Activated CD4-positive, alpha-beta T cell treated with anti-CD3 and anti-CD28 coated beads, Interleukin-2, amount 50 U/mL, for 16 hours (primary cell): ENCODE measurements at places on chromosomes 6 and 20.
A peak's percentile ranks its signal among the peaks of the same experiment; 100 is the strongest.

GRCh38 chr6:147618927-147619326 is 110.4 kb downstream of the SAMD5 start:
- no peak for DNase-seq

- DNase-seq: no peak
Observed at GRCh38 chr6:33235221-33235634, 26.9 kb downstream of the RING1 start.

DNA sequence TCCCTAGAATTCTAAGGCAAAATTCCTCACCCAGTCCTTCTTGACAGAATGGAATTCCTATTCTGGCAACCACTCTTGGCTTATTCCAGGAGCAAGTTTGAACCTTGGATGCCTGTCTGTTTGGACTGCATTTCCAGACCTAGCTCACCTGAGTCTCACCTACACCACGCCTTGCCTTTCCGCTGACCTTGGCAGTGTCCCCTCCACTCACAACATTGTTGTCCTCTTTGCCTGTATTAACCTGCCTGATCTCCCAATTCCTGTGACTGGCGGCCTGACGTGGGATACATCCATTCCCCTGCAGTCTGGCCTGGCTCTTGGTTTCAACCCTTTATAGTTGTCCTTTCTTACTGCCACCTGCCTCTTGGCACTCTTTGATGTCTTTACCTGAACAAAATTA is 281.4 kb upstream of the SOX4 start:
- no peak for DNase-seq

DNA sequence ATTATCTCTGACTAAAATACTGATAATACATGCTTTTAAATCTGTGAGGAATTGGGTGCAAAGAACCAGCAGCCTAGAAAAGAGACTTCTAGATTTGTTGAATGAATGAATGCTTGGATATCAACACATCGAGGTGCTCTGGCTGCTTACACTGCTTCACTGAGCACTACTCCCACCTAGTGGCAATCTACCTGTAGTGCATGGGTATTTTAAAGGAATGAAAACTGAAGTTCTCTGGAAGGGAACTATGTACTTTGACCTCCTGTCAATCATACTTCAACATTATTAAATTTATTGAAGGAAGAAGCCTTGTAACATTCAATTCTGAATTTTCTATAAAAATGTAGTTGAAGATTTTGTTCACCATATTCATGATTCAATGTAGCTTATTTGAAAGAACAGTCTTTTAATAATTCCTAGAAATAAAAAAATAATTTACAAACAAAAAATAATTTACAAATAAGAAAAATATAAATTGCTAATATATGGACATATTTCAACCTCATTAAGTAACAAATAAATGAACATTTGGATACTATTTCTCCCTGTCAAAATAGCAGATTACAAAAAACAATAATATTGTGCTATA is 111.2 kb upstream of the MMS22L start:
- DNase-seq: peak; percentile 73

- DNase-seq: no peak
Observed at GRCh38 chr20:51562332-51563173, 20.0 kb upstream of the NFATC2 start.

- no peak for DNase-seq
Observed at GRCh38 chr6:89452281-89452680, 19.3 kb downstream of the ANKRD6 start.

GRCh38 chr20:44494266-44494665 is 18.6 kb downstream of the TTPAL start:
- DNase-seq: no peak
